Suppressor macrophage treated with lipopolysaccharide for 4 hours (primary cell): ENCODE measurements at places on chromosomes 12 and 14.

GRCh38 chr14:92542766-92543554 lies 29.4 kb downstream of the RIN3 start:
- no peak for DNase-seq

DNA sequence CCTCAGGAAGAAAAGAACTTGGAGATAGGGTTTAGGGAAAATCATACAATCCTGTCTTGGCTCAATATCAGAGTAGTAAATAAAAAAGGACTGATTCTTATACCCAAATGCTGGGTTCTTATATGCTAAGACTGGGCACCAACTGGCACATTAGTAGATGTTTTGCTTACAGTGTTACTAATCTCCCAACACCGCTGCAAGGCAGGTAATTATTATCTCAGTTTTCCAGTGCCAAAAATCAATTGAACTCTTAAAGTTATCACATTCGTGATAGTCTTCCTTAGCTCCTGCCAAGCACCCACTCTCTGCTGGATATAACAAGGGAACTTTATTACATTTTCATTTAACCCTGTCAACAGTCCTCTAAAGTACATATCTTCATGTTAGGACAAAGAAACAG lies 25.0 kb upstream of the HIGD1C start:
- DNase-seq: no peak

- no peak for DNase-seq
Observed at GRCh38 chr12:53735-54730, 12.5 kb upstream of the IQSEC3 start.

GRCh38 chr14:39860596-39861228 lies 428.5 kb upstream of the FBXO33 start:
- DNase-seq: no peak

- no peak for DNase-seq
Observed at GRCh38 chr14:86296173-86296572, 766.2 kb downstream of the FLRT2 start.

GRCh38 chr12:104448451-104448850 lies 8.3 kb upstream of the CHST11 start:
- no peak for DNase-seq

- DNase-seq: no peak
Observed at GRCh38 chr14:66507181-66507721, 696 bp upstream of the GPHN start.

- no peak for DNase-seq
Observed at GRCh38 chr14:40374221-40374620, 942.0 kb upstream of the FBXO33 start.

- DNase-seq: no peak
Observed at GRCh38 chr12:131459773-131460365, 251.0 kb upstream of the SFSWAP start.

DNA sequence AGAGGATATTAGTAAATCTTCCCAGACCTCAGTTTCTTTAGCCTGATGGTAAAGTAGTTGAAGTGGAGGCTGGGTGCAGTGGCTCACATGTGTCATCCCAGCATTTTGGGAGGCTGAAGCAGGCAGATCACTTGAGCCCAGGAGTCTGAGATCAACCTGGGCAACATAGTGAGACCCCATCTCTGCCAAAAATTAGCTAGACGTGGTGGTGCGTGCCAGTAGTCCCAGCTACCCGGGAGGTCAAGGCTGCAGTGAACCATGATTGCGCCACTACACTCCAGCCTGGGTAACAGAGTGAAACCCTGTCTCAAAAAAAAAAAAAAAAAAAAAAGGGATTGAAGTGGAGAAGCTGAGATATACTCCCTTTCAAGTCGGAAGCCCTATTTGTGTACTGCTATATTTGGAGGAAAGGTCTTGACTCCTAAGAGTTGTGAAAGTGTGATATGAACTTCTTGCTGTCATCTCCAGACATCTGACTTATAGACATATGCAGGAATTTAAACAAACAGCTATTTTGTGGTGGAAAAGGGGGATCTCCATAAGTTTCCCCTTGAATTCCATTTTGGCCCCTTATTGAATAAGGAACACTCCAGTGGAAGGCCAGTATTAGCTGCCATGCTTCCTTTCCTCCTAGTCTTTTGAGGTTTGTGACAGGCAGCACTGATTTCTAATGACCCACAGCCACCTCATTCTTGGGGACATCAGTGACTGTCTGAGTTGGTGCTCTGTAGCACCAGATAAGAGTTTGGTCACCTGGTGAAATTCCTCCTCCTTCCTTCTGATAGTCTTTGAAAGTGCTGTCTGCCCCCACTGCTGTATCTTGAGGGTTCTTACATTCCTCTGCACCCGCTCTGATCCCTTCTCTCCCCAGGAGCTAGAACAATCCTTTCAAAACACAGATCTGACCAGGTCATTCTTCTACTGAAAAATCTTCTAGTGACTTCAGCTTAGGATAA lies 7.4 kb downstream of the ELK3 start:
- no peak for DNase-seq

DNA sequence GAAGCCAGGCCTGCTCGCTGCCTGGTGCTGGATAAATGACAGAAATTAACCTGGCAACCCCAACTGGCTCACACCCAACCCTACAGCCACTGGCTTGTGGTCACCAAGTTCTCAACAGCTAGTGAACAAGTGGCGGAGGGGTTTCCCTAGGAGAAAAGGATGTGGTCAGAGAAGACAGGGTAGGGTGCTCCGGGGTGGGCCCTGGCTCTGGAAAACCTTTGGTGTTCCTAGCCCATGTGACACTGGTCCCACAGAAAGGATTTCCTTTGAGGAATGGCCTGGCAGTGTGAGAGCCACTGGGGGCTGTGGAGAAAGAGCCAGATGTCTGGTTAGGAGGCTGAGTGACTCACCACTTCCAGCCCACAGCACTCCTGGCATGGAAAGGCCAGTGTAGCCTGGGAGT lies 8.7 kb downstream of the SYNE3 start:
- DNase-seq: no peak

GRCh38 chr12:52126050-52126604 lies 46.6 kb downstream of the SMIM41 start:
- no peak for DNase-seq

DNA sequence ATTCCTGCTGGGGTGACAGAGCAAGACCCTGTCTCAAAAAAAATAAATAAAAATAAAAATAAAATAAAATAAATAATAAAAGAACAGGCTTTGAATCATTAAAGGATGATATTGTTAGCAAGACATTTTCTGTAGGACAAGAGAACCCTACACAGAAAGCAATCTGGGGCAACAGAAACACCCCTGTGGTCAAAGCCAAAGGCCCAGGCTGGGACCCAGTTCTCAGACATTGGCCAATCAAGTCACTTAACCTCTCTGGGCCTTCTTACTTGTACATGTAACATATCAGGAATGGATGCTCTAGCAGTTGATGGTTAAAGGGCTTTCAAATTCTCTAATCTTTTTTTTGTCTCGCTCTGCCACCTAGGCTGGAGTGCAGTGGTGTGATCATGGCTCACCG lies 35.5 kb upstream of the TESC start:
- no peak for DNase-seq

DNA sequence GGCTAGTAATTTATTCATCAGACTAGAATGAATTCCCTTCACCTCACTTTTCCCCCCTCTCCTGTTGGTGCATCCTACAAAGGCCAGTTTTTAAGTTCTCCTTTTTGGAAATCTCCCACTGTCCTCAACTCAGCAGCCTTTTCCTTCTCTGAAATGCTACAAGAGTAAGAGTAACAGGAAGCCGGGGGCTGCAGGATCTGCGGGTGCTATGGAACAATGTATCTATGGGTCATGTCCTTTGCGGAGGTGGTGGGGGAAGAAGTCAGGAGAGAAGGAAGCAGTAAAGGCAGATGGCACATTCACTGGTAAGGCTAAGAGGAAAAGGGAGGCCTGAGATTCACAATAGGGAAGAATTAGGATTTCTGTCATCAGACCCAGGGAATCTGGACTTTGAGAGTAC lies 22.2 kb upstream of the TESC start:
- DNase-seq: peak; percentile 41
